Chondrocyte (in vitro differentiated cells): ENCODE measurements at places on chromosomes 7 and 10. TPM values are rescaled to one million over a fixed set of nuclear protein-coding genes. Genes with fewer than 3 reads are reported as not detected.

- DNase-seq = no peak
Observed at GRCh38 chr7:81705206-81705605, 64.6 kb downstream of the HGF start.

- DNase-seq = no peak
Observed at GRCh38 chr10:87700031-87700796, 40.5 kb downstream of the PAPSS2 start.

- DNase-seq = peak; percentile 70
Observed at GRCh38 chr7:157494506-157495176, 157.8 kb downstream of the DNAJB6 start.

GRCh38 chr10:24406809-24407483 is 198.0 kb downstream of the KIAA1217 start:
- no peak for DNase-seq

Gene ITGB8
- total RNA-seq = 0.40 to 1.3 TPM (median 0.56 TPM) in 3 replicates

- DNase-seq = no peak
Observed at GRCh38 chr10:90125456-90126255, 424.3 kb downstream of the KIF20B start.

DNA sequence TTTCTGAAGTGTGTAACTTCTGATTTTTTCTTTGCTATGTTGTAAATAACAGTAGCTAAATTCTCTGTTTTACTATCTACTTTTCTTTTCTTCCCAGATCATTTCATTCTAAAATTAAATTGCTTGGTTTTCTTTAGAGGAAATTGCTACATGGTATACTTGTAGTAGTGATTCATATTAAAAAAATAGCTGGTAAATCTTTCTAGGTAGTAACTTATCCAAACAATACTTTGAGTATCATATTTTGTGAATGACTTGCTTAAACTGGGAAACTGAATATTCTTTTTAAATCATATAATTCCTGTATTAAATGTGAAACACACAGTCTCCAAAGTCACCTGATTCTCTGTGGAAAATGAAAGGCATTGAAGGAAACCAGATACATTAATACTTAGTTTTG is 85.5 kb downstream of the ZNRF2 start:
- no peak for DNase-seq

Gene FOXK1
- total RNA-seq = 53.3 to 78.3 TPM (median 77.9 TPM) in 3 replicates

DNA sequence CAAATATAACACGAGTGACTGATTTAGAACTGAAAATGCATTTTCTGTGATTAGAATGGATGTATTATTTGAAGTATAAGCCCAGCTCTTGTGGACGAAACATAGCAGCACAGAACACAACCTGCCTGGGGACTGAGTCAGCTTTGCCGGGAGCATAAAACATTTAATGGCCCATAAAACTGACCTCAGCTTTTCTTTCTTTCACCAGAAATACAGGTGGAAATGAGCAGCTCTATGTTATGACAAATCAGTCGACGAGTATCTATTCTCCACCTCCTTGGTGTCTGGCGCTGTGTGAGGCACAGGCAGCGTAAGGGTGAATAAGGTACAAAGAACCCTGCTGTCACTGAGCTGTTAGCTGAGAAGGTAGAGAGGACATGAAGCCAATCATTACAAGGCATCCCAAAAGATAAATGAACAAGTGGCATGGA is 471.6 kb upstream of the AKR1E2 start:
- no peak for DNase-seq

- no peak for DNase-seq
Observed at GRCh38 chr7:44368885-44369284, 43.5 kb upstream of the CAMK2B start.

- DNase-seq = no peak
Observed at GRCh38 chr7:31874631-31875386, 187.8 kb downstream of the PPP1R17 start.

DNA sequence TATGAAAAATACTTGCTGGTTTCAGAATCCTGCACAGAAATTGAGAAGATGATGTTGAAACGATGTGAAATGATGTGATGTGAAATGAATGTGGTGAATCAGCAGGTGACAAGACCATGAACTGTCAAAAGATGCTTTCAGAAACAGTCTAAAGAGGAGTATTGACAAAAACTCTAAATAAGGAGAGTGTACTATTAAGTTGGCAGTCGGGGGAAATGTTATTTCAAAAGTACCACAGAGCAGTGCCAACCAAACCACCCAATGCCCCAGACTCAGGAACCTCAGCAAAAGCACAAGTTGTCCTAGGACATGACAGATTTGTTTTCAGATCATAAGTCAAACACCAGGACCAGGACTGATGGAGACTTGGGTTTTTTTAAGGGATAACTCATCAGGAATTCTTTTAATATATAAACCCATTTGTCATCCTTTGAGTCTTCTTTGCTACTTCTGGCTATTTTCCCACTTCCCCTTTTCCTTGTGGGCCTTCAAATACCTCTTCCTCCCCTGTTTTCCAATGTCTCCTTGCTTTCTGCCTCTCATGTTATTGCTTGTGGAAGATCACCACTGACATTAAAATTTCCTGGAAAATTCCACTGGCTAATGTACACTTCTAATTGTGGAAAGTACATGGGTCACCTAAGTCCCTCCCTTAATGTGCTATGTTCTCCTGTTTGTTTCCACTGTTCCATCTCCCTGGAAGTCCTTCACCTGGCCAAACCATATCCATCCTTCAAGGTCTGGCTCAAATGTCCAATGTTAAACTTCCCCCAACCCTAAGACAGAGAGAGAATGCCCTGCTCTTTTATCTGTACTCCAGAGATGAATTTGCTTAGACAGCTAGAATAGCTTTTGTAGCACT is 10.2 kb upstream of the PPP1R3C start:
- DNase-seq = no peak

- no peak for DNase-seq
Observed at GRCh38 chr10:110138197-110138812, 69.1 kb upstream of the MXI1 start.

Gene ATOH7
- total RNA-seq = not detected in 3 replicates

GRCh38 chr7:171364-171904 is 20.9 kb upstream of the FAM20C start:
- peak; percentile 81 for DNase-seq

DNA sequence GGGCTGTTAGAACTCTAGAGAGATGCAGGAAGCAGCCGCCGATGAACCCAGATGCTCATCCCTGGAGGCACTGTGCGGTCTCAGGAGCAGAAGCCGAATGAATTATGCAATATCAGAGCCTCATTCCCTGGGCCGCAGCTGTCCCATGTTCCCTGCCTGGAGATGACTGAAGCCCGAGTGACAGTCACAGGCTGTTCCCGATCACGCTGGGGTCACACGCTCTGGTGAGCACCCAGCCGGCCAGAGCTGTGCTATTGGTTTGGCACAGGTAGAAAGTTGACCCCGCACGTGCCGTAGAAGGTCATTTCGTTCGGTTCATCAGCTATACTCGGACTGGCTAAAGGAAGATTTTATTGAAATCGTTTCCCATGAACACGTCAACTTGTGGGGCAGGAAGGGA is 140.5 kb upstream of the SH2B2 start:
- DNase-seq = no peak

Gene GPR15LG
- total RNA-seq = not detected in 3 replicates

Gene DEPP1
- total RNA-seq = 9.4 to 105 TPM (median 105 TPM) in 3 replicates

Gene TSPAN15
- 1.7 to 11.1 TPM (median 8.9 TPM) in 3 replicates for total RNA-seq

DNA sequence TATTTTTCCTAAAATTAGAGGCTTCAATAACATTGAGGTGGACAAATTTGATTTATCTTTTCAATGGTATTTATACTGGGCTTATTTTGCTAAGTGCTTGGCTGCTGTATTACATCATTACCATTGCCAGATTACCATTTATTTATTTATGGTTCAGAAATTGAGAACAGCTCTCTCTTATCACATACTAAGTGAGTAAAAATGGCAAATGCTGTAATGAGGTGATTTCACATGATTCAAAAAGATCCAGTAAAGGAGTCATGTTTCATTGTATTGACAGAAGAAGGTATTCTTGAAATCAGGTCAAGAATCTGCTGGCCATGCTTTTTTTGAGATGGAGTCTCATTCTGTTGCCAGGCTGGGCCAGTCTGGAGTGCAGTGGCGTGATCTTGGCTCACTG is 322.6 kb downstream of the KIF20B start:
- DNase-seq = no peak

Gene HPS6
- 19.4 to 21.8 TPM (median 20.1 TPM) in 3 replicates for total RNA-seq

GRCh38 chr10:124946945-124947344 is 5.0 kb downstream of the ZRANB1 start:
- DNase-seq = no peak

Gene NUTM2D
- 3.2 to 8.3 TPM (median 3.7 TPM) in 3 replicates for total RNA-seq

DNA sequence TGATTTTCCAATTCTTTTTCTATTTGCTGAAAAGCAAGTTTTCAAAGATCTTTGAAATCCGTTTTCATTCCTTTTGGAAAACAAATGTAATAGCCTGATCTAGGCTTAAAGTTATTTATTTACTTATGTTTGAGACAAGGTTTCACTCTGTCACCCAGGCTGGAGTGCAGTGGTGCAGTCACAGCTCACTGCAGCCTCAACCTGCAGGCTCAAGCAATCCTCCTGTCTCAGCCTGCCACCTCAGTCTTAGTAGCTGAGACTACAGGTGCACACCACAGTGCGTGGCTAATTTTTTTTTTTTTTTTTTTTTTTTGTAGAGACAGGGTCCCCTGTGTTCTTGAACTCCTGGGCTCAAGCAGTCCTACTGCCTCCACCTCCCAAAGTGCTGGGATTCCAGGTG is 4.6 kb downstream of the ST7 start:
- DNase-seq = no peak

DNA sequence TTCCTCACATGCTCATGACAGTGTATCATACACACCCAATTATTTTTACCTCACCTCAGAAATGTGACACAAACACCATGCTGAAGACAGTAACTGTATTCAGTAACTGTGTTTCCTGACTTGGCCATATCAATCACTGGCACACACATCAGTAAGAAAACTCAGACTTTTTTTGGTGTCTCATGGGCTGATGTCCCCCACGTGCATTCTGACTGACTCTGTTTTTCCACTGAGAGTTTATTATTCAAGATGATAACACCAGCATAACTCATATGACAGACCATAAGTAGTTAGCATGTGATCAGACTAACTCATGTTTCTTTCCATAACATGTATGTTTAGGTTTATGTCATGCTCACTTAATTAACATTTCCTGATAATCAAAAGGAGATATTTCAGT is 124.8 kb downstream of the CD36 start:
- no peak for DNase-seq

DNA sequence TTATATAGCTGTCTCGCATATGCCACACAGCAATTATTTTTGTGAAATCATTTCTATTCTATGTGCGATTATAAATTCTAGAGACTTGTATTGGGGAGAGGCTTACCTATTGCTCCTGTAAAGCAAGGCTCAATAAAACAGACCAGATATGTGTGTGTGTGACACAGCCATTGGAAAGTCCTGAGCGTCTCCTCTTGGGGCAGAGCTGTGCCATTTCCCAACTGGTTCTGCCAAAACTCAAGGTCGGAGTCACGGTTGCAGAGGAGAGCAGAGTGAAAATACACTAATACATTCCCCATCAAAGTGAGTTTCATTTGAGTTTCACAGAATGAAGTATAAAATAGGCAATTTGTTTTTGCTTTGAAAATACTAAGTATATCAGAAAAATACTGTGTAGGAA is 567.4 kb upstream of the FZD8 start:
- no peak for DNase-seq

DNA sequence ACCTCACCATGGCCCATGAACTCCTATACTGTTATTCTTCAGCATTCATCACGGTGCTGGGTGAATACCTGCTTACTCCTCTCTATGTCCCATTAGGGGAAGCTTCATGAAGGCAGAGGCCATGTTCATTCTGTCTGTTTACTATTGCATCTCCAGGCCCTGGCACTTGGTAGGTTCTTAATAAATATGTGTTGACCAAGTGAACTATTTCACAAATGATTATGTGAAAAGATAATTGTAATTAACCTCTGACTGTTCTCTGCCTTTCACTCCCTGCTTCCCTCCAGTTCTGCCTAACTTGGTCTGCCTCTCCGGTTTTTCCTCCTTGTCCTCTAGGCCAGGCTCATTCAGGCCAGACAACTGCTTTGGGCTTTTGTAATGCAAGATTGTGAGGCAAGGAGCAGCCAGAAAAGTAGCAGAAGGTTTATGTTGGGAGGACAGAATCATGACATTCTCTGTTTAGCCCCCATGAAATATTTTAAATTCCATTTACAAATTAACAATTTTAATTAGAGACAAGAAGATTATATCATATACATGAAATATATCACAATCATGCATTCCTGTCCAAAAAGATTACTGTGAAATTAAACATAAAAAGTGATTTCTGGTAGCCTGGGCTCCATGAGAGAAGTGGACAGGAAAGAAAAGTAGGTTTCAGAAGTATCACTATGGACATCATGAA is 42.1 kb upstream of the PLXNA4 start:
- no peak for DNase-seq

GRCh38 chr7:56063882-56064625 is at the start of gene SUMF2:
Gene SUMF2, plus strand, starts transcription at chr7:56064286. Its CDS starts 26 bp downstream, at chr7:56064312.
- DNase-seq = peak; percentile 95

Gene XRCC2
- total RNA-seq = 0.95 to 3.5 TPM (median 1.3 TPM) in 3 replicates

Gene ZNF138
- 2.4 to 6.9 TPM (median 4.3 TPM) in 3 replicates for total RNA-seq

GRCh38 chr10:91891125-91892001 is 17.9 kb downstream of the FGFBP3 start:
- no peak for DNase-seq

- DNase-seq = no peak
Observed at GRCh38 chr7:131327049-131327625, 539 bp upstream of the MKLN1 start.

Gene HOXA9
- not detected in 3 replicates for total RNA-seq

- DNase-seq = no peak
Observed at GRCh38 chr7:34946486-34946885, 90.8 kb downstream of the DPY19L1 start.

GRCh38 chr7:39761449-39761848 is 138.1 kb downstream of the RALA start:
- DNase-seq = no peak

GRCh38 chr10:121596689-121597503 is 1.3 kb downstream of the FGFR2 start:
- DNase-seq = peak; percentile 72

Gene MMRN2
- total RNA-seq = 0.31 to 0.92 TPM (median 0.40 TPM) in 3 replicates

DNA sequence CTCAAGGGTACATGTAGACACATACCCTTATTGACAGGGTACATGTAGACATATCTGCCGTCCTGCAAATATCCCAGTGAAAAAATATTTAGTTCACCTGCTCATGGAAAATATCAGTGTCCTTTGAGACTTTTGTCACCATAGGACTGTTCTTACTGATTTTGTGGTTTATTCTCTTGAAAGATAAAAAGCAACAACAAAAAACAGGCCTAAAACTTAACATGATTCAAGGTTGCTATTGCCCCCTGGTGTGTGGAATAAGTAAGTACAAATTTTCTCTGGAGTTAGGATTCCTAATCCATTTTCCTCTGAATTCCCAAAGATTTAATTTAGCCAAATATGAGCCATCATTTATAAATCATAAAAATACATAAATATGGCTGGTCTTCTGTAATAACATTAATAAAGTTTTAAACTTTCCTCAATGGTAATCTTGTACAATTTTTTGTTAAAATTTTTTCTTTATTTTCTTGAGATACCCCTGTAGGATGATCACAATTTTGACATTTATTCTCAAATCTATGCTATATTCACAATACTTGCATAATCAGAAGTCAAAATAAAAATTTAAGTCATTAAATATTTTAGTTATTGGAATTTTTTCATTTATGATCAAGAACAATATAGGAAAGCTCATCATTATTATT is 741.4 kb upstream of the POT1 start:
- no peak for DNase-seq
